ENCODE measurements at places on chromosomes 4 and X. TPM values are rescaled to one million over a fixed set of nuclear protein-coding genes. Genes with fewer than 3 reads are reported as not detected.

The CT45A2 gene
- not detected for total RNA-seq

The AFAP1 gene
- total RNA-seq = 17.7 TPM

The ETDA gene
- total RNA-seq = not detected

The GALNTL6 gene
- total RNA-seq = not detected

The KCNE5 gene
- 0.69 TPM for total RNA-seq

The COL25A1 gene
- not detected for total RNA-seq

The HMGN5 gene
- 2.0 TPM for total RNA-seq

The ATP2B3 gene
- total RNA-seq = 0.05 TPM

The ERAS gene
- not detected for total RNA-seq

The CSAG3 gene
- total RNA-seq = not detected

The SUPT20HL2 gene
- total RNA-seq = not detected

The WNK3 gene
- 0.24 TPM for total RNA-seq

The FAM47A gene
- not detected for total RNA-seq

The CACNA1F gene
- 0.19 TPM for total RNA-seq

DNA sequence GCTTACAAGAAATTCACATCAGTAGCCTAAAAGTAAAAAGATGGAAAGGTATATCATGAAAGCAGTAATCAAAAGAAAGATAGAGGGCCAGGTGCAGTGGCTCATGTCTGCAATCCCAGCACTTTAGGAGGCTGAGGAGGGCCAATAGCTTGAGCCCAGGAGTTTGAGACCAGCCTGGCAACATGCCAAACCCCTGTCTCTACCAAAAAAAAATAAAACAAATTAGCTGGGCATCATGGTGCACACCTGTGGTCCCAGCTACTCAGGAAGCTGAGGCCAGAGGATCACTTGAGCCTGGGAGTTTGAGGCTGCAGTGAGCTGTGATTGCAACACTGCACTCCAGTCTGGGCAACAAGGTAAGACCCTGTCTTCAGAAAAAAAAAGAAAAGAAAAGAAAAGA lies 55.5 kb downstream of the GSPT2 start:
- DNase-seq = no peak

- DNase-seq = no peak
Measured at GRCh38 chrX:17411205-17411604, 36.2 kb downstream of the NHS start.

DNA sequence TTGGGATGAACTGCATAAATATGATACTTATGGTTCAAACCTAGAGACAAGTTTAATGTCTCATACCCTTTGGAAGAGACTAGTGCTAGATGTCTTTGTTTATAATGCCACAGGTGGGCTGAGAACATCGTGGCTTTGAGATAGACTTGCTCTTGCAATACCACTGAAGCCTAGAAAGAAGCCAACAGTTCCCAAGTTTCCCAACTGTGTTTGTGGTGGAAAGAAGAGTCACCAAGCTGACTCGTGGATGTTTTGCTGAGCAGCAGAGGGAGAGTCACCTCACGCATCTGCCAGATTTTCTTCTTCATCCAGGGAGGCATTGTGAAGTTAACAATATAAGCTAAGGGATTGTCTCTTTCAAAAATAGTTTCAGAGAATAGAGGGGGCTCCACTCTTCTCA lies 1076.2 kb downstream of the C4orf33 start:
- no peak for DNase-seq

DNA sequence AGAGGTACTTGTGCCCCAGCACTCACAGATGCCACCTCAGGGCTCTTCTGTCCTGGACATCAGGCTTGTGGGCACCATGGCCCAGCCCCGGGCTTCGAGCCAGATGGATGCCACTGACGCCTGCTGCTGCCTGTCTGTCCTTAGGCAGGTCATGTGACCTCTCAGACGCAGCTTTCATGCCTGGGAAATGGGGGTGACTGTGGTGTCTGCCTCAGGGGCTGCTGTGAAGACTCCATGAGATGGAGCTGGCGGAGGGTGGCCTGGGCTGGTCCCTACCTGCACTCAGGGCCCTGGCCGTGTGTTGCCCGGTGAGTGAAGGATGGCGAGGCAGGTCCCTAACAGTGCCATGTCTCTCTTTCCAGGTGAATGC lies 6.5 kb downstream of the CPZ start:
- DNase-seq = no peak

GRCh38 chr4:98908703-98909262 lies 20.1 kb downstream of the EIF4E start:
- no peak for DNase-seq

GRCh38 chr4:14607001-14607400 lies 395.3 kb upstream of the CPEB2 start:
- DNase-seq = no peak

GRCh38 chr4:41718907-41719306 lies 29.6 kb downstream of the PHOX2B start:
- no peak for DNase-seq

DNA sequence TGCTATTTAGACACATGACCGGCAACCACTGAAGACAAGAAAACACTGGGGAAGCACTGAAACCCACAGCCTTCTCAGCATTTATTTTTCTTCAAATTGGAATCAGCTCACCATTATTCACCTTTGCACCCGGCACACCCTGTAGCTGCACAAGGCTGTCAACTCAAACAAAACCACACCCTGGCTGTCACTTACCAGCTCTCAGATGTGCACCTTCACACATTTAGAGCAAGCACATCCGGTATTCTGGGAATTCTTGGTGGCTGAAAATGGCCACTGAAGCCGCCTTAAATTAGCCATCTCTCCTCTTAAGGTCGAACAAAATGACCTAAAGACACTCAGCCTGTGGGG lies 5.9 kb downstream of the ZFYVE28 start:
- DNase-seq = peak; percentile 49

DNA sequence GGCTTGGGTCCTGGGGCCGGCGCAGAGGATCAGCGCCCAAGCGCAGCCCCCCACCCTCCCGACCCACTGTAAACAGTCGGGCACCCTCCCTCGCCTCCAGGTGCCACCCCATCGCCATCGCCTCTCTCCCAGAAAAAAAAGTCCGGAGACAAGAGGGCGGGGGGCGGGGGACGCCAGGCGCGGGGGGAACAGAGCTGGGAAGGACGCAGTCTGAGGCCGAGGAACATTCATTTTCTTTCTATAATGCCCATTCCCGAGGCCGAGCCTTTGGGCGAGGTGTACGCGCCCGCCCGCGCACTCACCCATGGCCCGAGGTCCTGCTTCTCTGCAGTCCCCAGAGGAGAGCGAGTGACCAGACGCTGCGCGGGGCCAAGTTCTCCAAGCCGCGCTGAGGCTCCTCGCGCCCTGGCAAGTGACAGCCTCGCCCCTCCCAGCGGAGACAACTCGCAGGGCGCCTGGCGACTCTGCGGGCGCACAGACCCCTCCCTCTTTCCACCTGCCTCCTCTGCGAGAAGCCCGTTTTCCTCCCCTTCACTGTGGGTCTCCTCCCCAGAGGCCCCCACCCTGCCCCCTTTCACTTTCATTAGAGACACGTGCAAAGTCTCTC lies 63.5 kb upstream of the WDR17 start:
- DNase-seq = no peak

DNA sequence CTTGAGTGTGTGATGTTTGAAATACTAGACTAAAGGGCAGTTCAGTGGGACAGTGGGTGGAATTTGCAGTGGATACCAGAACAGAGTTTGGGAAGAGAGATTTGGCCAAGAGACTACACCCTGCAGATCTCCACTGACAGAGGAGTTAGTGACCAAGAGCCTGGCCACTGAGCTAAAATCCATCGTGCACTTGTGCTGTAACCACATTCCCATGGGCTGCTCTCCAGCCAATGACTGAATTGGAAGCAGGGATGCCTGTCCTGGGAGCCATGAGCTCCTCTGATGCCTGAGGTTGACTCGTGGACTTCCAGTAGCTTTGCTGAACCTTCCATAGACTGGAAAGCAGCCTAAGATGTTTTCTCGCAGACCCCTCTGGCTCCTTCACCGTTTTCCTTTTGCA lies 296.1 kb downstream of the TRIML1 start:
- DNase-seq = no peak

DNA sequence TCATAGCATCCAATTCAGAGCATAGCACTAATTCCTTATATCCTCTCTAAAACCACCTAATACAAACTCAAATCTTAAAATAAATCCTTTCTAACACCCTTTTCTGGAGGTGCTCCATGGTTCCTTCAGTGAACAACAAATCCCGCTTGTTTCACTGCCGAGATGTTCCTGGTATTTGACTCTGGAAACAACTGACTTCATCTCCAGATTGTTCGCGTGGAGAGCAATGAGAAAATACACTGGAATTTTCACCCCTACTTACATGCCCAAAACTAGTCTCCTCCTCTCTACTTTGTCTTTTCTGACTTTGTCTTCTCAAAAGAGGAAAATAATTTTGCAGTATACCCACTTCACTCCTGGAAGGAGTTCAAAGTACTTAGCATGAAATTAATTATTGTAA lies 129.0 kb downstream of the PLS3 start:
- DNase-seq = no peak

DNA sequence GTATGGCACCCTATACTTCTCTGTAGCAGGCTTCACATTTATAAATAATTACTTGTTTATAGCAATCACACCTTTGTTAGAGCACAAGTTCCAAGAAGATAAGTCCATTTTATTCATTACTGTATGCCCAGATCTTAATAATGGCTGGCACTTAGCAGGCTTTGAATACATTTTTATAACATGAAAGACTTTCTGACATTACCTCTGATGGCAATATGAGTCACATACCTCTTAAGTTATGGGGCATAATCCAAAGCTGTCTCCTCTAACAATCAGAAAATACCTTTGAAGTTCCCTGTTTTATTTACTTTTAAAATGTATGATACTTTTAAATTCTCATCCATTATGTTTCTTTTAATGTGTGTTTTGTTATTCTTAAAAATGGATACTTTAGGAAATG lies 12.2 kb downstream of the SCRG1 start:
- no peak for DNase-seq

DNA sequence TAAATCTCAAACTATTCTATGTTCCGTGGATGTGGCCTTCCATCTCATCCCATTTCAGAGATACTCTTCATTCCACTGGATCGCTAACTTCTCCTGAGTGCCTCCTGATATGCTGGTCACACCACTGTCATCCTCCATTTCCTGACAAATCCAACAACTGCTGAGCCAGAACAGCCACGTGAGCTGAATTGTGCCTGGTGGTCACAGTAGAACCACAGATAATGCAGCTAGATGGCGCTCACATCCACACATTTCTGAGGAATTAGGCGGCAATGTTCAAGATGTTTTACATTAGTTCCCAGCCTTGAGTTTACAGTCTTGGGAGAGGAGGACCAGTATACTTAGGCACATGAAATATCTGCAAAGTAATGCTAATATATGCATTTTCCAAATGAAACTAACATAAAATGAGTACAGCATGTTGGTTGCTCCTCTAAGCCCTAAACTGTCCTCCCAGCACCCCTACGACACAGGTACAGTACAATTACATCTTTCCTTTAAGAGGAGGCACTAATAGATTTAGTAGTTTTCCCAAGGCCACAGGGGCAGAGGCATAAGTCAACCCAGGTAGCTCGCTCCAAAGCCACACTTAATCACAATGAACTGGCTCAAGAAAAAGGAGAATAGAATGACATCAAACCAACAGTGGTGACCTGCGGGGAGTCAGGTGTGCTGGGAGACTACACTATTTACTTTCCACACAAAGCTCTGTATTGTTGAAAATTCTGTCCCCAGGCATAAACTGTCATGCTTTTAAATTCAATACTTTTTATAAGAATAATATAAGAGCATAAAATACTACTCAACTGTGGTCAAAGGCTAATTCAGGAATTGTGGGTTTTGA lies 134.2 kb downstream of the CHIC2 start:
- peak; percentile 44 for DNase-seq

DNA sequence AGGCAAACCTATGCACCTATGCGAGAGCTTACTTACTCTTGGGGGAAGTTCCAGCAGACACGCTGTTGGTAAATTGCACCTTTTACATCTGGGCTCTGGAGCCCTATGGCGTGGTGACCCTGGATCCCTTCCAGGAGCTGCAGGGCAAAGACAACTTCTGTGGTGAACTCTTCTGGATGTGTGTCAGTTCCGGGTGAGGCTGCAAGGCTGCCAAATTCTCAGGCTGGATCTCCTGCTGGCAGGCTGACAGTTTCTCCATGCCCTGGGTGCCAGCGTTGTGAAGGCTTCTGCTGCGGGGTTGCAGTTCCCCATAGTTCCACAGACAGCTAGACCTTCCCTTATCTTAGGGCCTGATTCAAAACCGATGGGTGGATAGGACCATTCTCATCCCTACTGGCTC lies 37.9 kb downstream of the RAP2C start:
- no peak for DNase-seq

GRCh38 chr4:2560167-2560566 lies 23.7 kb downstream of the FAM193A start:
- DNase-seq = no peak

DNA sequence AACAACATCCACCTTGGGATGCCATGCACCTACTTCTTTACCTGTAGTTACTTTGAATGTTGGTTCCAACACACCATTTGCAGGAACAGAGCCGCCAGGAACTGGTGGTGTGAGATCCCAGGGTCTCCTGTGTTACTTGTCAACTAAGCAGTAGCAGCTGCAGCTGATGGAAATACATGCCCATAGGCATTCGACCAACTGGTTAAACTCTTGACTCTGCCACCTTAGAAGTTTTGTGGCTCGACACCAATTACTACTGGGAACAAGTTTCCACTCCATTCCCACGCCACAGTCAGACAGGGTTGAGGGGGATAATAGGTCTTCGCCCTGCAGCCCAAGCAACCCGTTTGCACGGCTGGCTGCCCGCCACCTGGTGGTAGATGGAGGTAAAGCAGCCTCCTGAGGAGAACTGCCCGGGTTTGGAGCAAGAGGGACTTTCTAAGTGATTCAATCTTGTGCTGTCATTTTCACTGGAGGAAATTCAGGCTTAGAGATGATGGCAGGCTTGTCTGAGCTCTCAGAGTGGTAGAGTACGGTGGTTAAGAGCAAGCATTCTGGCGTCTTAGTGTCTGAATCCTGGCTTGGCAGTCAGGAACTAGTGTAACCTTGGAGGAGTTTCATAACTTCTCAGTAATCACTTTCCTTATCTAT lies 119.1 kb upstream of the TRIM2 start:
- DNase-seq = peak; percentile 88

DNA sequence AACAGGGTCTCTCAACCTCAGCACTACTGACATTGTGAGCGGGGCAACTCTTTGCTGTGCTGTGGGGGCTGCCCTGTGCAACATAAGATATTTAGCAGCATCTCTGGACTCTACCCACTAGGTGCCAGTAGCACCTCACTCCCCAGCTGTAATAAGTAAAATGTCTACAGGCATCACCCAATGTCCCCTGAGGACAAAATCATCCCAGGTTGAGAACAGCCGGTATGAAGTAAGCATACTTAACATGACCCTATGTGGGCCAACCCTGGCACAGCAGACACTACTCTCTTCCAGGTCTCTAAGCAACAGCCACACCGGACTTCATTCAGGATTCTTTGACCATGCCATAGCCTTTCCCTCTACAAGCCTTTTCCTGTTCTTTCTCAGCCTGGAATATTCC lies 10.5 kb upstream of the MGST2 start:
- DNase-seq = no peak

- no peak for DNase-seq
Measured at GRCh38 chr4:189779281-189779980, 161.2 kb upstream of the FRG1 start.

DNA sequence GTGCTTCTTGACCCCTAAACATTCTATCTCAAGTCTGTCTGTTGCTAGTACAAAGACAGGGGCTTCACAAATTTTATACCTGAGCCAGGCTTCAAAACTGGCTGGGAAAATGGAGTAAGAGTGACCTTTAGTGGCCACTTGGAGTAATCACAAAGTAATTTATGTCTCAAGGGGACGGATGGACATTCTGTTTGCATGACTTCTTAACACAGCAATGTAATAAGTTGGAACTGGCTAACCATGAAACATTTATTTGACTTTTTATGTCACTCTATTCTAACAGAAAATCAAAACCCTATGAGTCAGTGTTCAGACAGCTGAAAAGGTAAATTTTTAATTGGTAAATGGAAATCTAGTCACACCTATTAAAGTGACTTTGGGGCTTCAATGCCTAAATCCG lies 600.6 kb downstream of the ANKRD50 start:
- DNase-seq = no peak
